NCI-H2107 (cell line): ENCODE measurements at places on chromosomes 16 and 17.

GRCh38 chr16:12027558-12028287 lies 51.2 kb downstream of the SNX29 start:
- DNase-seq, result no peak

- no peak for DNase-seq
These were observed 185.9 kb downstream of the KCNJ2 start for GRCh38 chr17:70355185-70355584.

DNA sequence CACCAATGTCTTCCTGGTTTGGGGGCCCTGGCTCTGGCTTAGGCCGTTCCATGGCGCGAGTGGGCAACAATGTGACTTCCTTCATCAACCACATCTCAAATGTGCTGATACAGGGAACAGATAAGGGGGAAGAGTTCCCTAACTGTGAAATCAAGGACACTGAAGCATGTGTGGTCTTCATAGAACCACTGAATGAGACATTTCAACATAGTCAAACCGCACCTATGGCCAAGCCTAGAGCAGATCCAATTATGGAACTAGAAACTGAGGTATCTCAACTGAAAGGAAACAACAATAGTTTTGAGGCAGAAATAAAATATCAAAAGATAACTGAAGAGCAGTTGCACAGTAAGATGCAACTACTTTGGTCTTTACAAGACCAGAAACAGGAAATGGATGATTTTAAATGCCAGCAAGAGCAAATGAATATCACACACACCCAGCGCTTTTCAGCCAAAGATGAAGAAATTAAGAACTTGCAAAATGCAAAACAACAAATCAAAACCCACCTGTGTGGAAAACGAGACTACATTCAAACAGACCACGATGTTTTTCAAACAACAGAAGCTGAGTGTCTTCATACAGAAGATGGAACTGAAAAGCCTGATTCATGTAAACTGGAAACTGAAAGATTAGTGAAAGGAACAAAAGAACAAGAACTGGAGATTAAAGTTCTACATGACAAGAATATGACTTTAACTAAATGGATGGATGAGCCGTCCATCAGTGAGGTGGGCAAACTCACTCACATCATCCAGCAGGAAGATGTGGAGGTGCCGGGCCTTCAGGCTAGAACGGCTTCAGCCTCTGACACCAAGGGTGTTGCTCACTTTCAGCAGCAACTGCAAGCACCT lies 18.1 kb upstream of the LCMT1 start:
- no peak for DNase-seq

GRCh38 chr17:7232114-7232513 lies 2.2 kb downstream of the DVL2 start:
- no peak for DNase-seq

DNA sequence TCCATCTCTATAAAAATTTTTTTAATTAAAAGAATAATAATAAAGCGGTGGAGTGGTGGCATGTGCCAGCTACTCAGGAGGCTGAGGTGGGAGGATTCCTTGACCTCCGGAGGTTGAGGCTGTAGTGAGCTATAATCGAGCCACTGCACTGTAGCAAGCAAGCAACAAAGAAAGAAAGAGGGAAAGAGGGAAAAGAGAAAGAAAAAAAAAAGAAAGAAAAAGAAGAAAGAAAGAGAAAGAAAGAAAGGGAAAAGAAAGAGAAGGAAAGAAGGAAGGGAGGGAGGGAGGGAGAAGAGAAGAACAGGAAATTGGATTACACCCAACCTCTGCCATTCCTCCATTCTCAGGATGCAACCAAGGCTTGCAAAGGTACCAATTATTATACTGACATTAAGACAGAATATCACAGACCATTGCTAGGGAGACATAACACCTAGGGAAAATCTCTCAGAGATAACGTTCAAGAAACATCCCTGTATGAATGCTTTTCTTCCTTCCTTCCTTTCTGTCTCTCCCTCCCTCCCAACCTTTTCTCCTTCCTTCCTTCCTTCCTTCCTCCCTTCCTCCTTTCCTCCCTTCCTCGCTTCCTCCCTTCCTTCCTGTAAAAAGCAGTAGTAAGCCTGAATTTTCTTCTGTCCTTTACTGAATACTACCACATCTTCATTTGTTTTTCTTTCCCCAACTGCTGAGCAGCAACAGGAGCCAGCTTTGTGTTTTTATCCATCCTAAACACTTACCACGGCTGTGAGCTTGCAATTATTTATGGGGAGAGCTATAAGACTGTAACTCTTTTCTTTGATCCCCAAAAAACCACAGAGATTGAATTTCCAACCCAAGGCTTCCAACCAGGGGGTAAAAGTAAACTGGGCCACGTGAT lies 1.8 kb upstream of the LITAF start:
- no peak for DNase-seq

- DNase-seq, result no peak
These were observed 3.9 kb upstream of the BEAN1 start for GRCh38 chr16:66423177-66423576.

GRCh38 chr17:2978116-2978515 lies 85.3 kb downstream of the OR1D5 start:
- no peak for DNase-seq

- no peak for DNase-seq
These were observed 31.3 kb upstream of the ANKRD40CL start for GRCh38 chr17:50798424-50799288.

DNA sequence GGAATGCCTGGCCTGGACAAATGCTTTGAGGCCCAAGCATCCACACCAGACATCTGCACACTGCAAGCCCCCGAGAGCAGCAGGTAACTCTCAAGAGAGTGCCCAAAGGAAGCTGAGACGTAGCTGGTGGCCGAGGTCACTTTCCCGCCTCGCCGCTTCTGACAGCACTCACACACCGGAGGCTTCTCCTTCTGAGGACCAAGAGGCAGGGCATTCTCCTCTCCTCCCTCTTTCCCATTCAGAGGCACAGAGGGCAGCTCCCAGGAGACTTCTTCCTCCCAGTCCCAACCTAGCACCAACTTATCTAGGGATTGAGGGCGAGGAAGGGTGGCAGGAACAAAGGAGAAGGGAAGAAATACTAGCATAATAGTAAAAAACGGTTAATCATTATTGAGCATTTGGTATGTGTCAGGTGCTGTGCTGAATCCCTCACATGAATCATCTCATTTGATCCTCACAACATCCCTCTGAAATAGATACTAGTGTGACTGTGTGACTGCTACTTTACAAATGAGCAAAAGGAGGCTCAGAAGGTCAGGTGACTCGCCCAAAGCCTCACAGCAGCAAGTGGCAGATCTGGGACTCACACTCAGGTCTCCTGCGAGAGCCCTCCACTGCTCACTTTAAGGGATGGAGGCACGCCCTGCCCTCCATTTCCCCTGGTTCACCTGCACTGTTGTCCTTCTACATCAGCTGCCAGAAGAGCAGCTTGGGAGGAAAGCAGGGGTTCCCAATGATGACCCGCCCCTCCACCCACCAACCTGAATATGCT lies 41.8 kb downstream of the MYO18A start:
- DNase-seq, result no peak

- no peak for DNase-seq
These were observed 5.4 kb upstream of the TOP2A start for GRCh38 chr17:40422990-40423633.

DNA sequence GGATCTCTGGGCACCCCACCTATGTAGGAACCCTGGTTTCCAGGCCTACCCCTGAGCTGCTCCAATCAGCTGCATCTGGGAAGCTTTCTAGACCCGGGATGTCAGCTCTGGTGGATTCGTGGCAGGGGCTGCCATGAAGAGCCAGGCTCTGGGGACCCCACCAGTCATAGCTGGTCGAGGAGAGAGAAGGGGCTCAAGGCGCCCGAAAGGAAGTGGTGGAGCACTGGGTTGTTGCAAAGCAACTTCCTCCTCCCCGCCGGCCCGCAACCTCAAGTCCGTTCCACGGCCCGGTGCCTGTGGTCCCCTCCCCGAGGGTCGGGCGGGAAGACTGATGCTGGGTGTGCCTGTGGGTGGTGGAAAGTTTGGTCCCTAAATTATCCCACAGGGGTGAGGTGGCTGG lies 10.2 kb downstream of the TBKBP1 start:
- no peak for DNase-seq

DNA sequence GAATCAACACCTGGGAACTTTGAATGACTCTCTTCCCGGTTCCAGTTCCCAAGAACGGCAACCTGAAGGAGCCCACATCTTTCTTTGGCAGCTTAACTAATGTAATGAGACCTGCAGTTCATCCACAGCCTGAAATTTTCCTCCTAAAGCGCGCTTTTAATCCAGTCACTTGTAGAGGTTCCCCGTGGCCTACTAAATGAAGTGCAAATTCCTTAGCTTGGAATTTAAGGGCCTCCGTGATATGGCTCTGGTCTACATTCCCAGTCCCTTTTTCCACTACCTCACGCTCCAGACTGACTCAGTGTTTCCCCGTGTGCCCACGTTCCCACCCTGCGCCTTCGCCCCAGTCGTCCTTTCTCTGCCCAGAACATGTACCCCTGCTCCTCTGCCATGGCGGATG lies 27.2 kb downstream of the FZD2 start:
- DNase-seq, result no peak
